Metanephros (tissue), 2 donors: ENCODE measurements at places on chromosomes 3 and 15. TPM values are rescaled to one million over a fixed set of nuclear protein-coding genes. Genes with fewer than 3 reads are reported as not detected.

Gene UBA3
- total RNA-seq, result 68.3 TPM

Gene TEX264
- 50.6 TPM for total RNA-seq

Gene MUC20
- 36.7 TPM for total RNA-seq

Gene HIGD2B
- not detected for total RNA-seq

Gene GPR176
- 14.4 TPM for total RNA-seq

Gene TMEM43
- 57.5 TPM for total RNA-seq

Gene C3orf20
- 0.18 TPM for total RNA-seq

Gene CLDN11
- total RNA-seq, result 267 TPM

Gene CELSR3
- 0.70 TPM for total RNA-seq

Gene FXR1
- total RNA-seq, result 231 TPM

Gene GRM2
- 0.53 TPM for total RNA-seq

Gene TMEM42
- total RNA-seq, result 11.8 TPM

Gene RTP3
- total RNA-seq, result not detected

Gene TMEM158
- 8.2 TPM for total RNA-seq
